ENCODE measurements at places on chromosomes 2 and 18.

DNA sequence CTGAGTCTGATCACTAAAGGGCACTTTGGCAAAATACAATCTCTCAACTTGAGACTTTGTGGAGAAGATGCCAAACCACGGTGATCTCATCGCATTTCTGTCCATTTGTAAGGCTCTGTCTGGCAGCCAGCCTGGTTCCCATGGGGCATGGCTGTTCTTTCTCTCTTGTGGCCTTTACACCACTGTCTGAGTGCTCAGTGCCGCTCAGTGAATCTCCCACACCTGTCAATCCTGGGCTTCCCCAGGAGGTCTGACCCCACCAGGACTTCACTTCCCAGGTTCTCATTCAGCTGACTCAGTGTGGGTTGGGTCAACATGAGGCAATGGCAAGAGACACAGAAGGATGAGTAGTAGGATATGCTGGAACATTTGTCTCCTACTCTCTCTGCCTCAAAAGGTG lies 96.8 kb upstream of the TRIB2 start:
- DNase-seq, result no peak

GRCh38 chr2:152097801-152098495 lies 896 bp downstream of the CACNB4 start:
- DNase-seq, result peak; percentile 8

DNA sequence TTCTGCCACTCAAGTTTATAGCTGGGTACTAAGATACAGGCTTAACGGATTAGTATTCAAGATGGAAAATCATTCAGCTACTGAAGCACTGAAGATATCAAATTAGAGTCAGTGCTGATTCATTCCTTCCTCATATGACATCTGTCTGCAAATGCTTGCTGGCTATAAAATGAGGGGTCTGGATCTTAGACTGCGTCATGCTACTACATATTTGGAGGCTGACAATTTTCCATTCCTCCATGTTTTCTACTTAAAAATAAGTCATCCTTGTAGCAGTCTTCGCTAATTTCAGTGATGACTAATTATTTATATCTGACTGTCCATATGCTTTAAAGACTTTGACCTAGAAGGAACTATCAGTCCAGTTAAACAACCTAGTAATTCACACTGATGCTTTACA lies 233.4 kb downstream of the RIT2 start:
- DNase-seq, result no peak

DNA sequence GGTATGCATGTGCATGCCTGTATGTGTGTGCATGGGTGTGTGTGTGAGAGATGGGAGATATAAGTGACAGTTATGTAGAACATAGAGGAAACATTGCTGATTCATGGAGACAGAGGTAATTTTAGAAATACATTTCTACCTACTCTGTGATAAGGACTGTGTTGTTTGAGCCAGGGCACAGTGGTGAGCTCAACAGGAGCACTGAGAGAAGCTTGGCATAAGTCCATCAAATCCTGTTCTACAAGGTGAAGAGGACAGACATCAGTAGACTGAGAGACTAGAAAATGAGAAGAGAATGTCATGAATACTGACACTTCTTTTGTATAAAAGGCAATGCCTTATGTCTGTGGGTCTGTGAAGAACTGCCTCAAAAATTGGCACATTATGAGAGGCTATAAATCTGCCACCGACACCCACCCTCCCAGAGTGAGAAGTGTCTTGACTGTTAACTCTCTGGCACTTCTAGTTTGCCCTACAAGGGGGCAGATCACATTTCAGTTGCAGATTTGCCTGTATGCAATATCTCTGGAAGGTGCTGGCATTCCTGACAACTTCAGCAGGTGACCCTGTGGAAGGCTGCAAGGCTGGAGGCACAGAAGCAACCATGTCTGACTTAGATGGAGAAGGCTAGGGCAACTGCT lies 962.3 kb upstream of the NRXN1 start:
- DNase-seq, result no peak

DNA sequence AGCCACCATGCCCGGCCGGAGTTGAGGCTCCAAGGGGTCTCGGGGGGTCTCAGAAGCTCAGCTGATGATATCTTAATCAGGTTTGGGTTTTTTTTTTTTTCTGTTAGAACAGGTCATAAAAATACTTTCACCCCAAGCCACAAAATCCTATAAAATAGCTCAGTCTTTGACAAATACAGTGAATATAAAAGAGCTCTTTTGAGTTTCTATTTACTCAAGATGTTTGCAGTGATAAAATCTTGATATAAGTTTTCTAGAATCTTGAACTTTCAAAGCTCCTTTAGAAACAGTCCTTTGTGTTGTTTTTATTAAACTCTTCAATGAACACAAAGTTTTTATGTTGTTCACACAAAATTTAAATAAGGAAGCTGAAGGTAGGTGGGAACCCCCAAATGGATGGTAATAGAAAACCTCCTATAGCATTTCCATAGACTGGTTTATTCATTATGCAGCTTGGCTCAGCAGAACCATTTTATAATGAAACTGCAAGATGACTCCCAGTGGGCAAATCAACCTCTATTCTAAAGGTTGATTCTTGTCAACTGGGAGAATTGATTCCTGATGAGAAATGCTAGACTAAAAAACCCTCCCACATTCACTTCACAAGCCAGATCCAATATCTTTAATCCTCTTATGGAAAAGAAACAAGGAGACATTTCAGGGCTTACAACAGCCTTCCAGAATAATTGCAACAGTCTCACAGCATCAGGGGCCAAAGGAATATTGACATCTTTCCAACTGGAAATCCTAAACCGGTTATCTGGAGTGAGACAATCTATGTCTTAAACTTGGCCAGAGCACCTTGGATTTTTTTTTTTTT lies 13.6 kb upstream of the NARS1 start:
- no peak for DNase-seq

DNA sequence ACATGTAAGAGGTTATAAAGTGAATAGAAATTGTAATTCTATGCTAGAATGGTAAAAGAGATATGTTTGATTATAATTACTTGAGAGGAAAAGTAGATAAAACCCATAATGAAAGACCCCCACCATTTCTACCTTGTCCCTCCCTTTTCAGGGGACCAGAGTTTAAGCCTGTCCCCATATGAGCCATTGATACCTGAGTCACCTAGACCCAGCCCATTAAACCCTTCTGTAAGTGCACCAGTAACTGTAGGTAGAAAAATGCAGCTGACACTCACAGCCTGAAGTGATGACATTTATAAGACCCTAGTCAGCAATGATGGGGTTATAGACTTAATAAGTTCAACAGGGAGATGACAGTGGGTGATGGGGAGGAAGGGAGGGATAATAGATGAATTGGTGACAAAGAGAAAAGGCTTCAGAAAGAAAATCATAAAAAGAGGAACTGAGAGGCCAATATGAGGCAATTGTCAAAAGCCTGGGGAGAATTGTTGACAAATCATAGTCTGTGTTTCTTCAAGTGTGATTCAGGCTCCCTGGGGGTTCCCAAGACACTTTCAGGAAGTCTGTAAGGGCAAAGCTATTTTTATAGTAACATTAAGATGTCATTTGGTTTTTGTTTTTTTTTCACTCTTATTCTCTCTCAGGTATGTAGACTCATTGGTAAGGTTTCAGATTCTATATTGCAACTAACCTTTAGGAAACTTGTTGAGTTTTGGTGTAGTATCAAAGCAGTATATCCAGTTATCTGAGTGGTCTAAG lies 544.2 kb downstream of the SATB2 start:
- DNase-seq, result peak; percentile 3

- no peak for DNase-seq
These were observed 2.7 kb upstream of the EFEMP1 start for GRCh38 chr2:55926246-55926645.

DNA sequence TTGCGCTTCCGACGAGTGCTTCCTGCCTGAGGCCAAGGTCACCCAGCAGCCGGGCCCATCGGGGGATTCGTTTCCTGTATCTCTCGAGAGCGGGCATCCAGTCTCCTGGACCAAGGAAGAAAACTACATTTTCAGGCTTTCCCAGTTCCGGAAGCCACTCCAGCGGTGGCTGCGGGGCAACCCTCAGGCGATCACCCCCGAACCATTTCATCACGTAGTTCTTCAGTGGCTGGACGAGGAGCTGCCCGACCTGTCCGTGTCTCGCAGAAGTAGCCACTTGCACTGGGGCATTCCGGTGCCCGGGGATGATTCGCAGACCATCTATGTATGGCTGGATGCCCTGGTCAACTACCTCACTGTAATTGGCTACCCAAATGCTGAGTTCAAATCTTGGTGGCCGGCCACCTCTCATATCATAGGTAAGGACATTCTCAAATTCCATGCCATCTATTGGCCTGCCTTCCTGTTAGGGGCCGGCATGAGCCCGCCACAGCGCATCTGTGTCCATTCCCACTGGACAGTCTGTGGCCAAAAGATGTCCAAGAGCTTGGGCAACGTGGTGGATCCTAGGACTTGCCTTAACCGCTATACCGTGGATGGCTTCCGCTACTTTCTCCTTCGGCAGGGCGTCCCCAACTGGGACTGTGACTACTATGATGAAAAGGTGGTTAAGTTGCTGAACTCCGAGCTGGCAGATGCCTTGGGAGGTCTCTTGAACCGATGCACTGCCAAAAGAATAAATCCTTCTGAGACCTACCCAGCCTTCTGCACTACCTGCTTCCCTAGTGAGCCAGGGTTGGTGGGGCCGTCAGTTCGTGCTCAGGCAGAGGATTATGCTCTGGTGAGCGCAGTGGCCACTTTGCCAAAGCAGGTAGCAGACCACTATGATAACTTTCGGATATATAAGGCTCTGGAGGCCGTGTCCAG lies 1.0 kb downstream of the MARS2 start:
- no peak for DNase-seq

- no peak for DNase-seq
These were observed 65.4 kb upstream of the MMADHC start for GRCh38 chr2:149652926-149653325.

DNA sequence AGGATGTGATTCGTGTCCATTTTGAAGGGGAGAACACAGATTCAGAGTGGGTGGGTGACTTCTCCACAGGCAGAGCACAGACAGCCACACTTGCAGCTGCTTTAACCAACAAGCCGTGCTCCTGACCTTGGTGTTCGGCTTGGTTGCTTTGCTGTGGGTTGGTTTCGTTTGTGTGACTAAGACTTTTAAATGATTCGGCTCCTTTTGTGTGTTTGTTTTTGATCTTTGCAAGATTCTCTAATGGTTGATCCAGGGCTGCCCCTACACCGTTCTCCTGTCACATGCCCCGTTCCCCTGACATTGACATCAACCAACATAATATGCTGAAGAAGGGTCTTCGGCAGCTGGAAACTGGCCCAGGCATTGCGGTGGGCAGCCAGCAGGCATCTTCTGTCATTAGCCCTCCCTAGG lies 95.9 kb upstream of the MBOAT2 start:
- DNase-seq, result no peak

DNA sequence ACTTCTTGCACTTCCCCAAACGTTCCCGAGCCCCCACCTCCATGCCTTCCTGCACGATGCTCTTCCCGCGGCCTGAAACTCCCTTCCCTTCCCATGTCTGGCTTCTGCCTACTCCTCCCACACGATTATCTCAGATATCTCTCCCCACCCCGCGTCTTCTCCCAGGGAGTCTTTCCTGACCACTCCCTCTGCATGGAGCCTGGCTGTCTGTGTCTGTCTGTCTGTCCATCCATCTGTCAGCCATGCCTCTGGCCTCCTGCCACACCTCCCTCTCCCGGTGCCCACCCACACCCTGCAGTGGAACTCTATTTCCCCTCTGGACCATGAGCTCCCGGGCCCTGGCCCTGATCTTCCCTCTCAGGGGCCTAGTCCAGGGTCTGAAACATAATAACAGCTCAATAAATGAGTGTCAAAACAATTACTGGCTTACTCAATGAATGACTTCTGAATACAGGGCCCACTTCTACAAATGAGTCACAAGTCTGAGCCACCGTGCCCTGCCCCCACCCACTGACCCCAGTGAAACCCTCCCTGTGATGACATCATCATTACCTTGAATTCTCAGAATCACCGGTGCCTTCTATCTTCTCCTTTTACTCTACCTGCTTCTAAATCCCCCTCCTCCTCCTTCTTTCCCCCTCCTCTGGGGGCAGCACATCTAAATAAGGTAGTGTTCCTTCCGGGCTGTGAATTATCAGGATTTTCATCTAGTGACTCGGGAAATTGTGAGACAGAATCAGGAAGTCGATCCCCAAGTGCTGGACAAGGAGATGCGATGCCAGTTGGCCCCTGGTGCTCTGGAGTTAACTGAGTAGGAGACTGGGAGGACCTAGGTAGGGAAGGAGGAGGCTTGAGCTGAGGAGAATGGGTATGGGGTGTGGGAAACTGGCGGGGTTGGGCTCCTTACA lies 46.1 kb upstream of the PLB1 start:
- DNase-seq, result no peak

- DNase-seq, result no peak
These were observed 13.5 kb downstream of the ELAC1 start for GRCh38 chr18:50981381-50981780.

GRCh38 chr18:45222180-45222579 lies 393.1 kb upstream of the SLC14A2 start:
- no peak for DNase-seq

DNA sequence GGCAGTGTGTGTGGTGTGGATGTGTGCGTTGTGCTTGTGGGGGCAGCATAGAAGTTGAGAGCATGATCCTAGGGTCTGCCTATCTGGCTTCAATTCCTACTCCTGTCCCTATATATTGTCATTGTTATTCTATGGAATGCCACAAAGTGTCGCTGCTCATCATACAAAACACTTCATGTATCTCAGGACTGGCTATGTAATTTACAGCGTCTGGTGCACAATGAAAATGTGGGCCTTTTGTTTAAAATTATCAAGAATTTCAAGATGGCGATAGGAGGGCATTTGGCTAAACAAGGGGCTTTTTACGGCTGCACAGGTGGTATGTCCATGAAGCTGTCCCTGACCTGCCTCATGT lies 3.4 kb downstream of the SERPINB2 start:
- no peak for DNase-seq

GRCh38 chr2:235616885-235617284 lies 123.0 kb downstream of the AGAP1 start:
- DNase-seq, result no peak

DNA sequence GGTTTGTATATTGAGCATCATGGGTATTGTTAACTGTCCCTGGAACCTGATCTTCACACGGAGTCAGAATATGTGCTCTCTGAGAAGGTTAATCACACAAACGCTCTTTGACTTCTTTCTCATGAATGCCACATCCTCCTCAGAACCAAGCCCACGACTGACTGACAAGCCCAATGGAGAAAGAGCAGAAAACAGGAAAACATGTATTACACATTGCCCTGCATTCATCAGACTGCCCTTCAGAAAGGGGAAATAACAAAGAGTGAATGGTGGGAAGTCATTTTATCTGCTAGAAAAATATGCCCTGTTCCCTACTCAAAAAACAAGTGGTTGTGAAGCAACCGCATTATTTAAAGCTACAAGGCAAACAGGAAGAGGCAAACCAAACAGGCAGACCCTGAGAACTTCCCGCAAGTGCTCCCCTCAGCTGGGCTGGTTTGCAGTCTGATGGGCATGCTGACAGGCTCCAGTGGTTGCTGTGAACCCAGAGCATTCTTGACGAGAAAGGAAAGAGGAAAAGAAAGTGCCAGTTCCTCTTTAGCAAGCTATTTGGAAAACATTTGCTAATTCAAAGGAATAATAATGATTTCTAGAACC lies 172.9 kb upstream of the SETBP1 start:
- DNase-seq, result peak; percentile 80

GRCh38 chr2:170218931-170219330 lies 41.0 kb downstream of the MYO3B start:
- DNase-seq, result no peak

GRCh38 chr18:10474309-10474708 lies 19.9 kb downstream of the APCDD1 start:
- DNase-seq, result no peak

GRCh38 chr2:7394195-7394594 lies 477.0 kb downstream of the RNF144A start:
- no peak for DNase-seq
